Activated T-cell treated with anti-CD3 and anti-CD28 coated beads for 48 hours (primary cell): ENCODE measurements at places on chromosomes 6 and 20.

DNA sequence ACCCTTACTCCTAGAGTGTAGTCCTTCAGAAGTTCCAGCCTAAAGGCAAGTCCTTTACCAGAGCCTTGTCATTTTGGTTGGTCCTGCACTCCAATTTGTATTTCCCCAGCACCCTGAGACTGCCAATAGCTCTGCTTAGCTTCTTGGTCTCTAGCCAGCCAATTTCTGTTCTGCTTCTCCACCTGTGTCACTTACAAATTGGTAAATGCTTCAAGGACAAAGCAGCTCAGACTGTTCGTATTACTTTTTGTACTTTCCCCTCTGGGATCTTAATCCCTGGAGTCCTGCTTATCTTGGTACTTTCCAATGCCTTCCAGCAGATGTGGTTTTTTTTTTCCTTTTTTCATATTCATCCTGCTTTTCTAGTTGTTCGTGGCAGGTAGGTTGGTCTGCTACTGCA, 25.7 kb downstream of the PIGU start:
- DNase-seq, result no peak

DNA sequence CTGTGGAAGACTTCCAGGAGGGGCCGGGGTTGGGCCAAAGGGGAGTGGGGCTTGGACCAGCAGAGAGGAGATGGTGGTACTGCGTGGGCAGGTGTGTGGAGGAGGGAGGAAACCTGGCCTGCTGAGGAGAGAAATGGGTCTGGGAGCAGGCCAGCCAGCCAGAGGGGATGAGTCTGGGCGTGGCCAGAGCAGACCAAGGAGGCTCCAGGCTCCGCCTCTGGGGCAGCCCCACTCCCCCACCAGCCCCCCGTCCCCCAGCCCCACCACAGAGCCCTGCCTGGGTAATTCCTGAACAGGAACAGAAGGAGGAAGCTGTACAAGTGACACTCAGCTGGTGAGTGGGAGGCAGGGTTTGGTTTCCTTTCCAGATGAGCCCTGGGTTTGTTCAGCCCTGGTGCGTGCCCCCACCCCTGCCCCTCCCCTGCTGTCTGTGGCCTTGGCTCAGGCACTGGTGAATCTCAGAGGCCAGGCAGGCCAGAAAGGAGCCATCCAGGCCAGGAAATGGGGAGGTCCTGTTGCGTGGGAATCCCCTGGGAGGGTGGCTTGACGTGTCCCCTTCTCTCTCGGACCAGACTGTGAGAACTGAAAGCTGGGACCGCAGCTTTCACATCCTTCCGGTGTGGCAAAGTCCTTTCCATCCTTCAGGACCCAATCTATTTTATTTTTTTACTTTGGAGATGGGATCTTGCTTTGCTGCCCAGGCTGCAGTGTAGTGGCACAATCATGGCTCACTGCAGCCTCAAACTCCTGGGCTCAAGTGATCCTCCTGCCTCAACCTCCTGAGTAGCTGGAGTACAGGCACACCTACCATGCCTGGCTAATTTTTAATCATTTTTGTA, 9.4 kb upstream of the SRC start:
- peak; percentile 35 for DNase-seq

DNA sequence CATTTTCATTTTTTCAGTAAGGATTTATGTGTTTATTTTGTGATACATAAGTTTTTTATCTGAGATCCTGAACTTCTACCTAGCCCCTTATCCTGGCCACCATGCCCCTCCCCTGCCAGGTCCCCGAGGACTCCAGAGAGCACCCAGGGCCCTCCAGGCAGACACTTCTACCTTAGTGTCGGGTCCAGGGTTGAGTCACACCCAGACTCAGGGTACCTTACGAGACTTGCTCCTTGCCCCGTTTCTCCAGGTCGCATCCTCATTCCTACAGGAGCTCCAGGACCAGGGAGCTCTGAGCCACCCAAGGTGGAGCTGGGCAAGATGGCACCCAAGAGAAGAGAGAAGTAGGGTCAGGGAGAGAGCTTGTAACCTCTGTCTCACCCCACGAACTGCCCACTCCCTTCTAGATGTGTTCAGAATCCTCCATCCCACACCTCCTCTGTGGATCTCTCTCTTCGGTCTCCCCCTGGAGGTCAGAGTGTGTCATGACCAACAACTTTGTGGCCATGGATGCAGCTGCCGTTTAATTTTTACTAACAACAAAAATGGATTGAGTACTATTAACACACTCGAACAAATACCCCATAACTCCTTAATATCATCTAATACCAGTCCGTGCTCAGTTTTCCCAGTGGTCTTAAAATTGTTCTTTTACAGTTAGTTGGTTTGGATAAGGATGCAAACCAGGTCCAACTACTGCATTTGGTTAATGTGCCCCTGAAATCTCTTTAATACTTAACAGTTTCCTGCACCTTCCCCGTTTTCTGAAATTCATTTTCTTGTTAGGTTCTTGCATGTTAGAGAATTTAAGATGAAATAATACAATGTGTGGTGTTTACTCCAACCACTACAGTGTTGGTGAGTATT, 130.6 kb upstream of the INSM1 start:
- peak; percentile 11 for DNase-seq

GRCh38 chr6:157712585-157713295, 110.3 kb upstream of the SNX9 start:
- DNase-seq, result no peak

GRCh38 chr6:113411011-113411410, 446.1 kb upstream of the MARCKS start:
- no peak for DNase-seq

- no peak for DNase-seq
These were observed 116.3 kb upstream of the AFDN start for GRCh38 chr6:167710363-167710920.

GRCh38 chr20:51456511-51457509, 85.7 kb downstream of the NFATC2 start:
- no peak for DNase-seq
